ENCODE measurements at places on chromosomes 11 and 22.

- DNase-seq = no peak
Observed at GRCh38 chr11:46293066-46293465, 15.6 kb downstream of the CREB3L1 start.

GRCh38 chr11:121555121-121555520 is 102.4 kb upstream of the SORL1-AS1 start:
- no peak for DNase-seq

DNA sequence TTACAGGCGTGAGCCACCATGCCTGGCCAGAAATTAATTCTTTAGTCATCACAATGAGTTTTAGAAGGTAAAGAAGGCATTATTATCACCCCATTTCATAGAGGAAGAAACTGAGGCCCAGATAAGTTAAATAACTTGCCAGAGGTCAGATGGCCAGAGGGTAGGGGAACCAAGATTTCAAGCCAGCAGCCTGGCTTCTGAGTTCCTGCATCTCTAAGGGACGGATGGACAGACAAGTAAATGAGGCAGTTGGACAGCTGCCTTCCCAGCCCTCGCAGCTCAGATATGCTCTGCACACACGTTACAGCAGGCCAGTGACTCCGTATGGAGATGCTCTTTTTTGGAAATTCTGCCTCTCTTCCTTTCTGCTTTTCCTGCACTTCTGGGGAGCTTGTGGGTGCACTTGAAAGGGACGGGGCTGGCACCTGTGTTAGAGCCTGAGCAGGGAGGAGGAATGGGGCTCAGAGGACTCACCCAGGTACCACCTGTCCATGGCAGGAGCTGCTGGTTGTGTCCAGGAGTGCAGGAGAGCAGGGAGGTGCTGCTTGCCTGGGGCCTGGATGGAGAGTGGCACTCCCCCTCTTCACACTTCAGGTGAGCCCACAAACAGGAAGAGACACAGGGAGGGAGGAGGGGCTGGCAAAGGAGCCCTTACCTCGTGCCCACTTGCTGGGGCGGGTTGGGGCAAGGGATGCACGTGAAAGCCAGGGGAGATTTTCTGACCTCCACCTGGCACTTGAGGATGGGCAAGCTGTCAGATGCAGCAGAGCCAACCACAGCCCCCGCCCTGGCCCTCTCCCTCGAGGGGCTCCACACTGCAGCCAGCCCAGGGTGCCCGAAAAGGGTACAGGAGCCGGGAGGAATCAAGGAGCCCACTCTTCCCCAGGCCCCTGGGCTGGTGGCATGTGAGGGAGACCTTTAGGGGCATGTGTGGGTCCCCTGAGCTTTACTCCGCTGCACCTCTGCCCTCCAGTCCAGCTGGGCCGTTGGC is 3.3 kb upstream of the FXYD2 start:
- DNase-seq = no peak

GRCh38 chr11:114416441-114416961 is 16.0 kb downstream of the RBM7 start:
- peak; percentile 21 for DNase-seq

- peak; percentile 18 for DNase-seq
Observed at GRCh38 chr11:88680806-88681205, 343.3 kb upstream of the CTSC start.

DNA sequence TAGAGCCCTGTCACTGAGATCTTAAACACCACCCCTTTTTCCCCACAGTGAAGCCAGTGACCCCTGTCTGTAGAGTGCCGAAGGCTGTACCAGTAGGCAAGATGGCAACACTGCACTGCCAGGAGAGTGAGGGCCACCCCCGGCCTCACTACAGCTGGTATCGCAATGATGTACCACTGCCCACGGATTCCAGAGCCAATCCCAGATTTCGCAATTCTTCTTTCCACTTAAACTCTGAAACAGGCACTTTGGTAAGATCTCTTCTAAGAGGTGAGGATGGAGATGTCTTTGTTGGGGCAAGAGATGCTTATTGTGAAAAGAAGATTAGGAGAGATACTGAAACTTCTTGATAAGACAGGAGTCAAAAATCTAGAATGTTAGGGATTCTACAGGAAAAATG is 75.9 kb downstream of the JAM3 start:
- DNase-seq = no peak

GRCh38 chr11:26849036-26849435 is 127.2 kb upstream of the SLC5A12 start:
- DNase-seq = no peak

DNA sequence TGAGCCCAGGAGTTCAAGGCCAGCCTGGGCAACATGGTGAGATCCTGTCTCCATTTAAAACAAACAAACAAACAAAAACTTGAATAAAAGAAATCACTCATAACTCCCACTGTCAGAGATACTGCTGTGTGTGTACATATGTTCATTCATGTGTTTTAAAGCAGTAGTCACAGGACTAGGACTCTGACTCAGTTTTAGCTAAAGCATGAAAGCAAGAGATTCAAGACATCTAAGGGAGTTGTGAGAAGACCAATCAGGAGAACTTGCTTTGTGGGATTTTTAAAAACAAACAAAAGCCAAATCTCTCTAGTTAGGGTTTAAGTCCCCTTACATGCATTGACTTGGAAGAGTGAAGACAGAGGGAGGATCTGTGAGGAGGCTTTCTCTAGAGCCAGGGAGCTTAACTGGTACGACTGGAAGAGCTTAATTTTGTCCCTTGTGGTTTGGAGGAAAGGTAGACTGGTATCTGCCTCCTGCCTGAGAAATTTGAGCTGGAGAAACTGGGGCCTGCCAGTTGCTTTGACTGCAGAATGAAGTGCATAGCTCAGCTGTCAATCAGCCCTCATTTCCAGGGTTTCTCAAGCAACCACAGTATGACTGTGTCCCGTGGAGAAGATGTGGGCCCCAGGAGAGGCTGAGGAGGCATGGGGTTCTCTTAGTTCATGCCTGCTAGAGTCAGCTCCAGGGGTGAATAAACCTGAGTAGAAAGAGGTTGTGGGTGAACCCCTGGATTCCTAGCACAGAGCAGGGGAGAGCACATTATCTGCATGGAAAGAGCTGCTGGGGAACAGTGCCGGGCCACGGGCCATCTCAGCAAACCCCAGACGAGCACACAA is 30.6 kb downstream of the EXPH5 start:
- no peak for DNase-seq

GRCh38 chr11:108865406-108865805 is 200.5 kb downstream of the DDX10 start:
- DNase-seq = no peak

DNA sequence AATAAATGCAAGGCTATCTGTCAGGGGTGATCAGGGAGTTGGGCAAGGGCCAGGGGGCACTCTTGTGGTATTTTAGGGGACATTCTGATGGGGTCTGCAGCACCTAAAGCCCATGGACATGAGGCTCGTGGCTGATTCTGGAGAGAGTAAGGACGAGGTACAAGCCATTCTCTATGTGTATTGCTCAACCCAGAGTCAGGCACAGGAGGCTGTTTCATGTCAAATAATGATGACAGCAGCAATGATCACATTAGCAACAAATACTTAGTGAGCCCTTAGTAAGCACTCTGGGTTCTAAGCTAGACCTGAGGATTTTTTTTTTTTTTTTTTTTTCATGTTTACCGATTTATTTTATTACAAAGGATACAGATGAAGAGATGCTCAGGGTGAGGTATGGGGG is 83.5 kb upstream of the THY1 start:
- no peak for DNase-seq

GRCh38 chr11:46661836-46662235 is 38.6 kb downstream of the ARHGAP1 start:
- no peak for DNase-seq

- DNase-seq = no peak
Observed at GRCh38 chr11:88689548-88690240, 352.2 kb upstream of the CTSC start.

DNA sequence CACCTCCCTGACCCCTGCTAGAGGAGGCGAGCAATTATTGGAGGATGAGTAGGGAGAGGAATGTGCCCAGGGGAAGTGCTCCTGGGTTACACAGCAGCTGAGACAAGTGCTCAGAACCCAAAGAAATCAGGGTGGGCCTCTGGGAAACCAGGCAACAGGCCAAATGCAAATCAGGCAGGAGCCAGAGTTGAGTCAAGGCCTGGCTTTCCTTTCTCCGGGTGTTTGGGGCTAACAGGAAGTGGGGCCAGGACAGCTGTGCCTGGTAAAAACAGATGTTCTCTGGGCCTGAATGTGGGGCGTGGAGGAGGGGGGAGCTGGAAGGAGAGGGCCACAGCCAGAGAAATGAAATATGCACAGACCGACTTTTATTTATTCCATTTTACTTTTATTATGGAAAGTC is 22.0 kb downstream of the MFNG start:
- DNase-seq = no peak

- DNase-seq = no peak
Observed at GRCh38 chr11:79198898-79199250, 242.0 kb downstream of the TENM4 start.

DNA sequence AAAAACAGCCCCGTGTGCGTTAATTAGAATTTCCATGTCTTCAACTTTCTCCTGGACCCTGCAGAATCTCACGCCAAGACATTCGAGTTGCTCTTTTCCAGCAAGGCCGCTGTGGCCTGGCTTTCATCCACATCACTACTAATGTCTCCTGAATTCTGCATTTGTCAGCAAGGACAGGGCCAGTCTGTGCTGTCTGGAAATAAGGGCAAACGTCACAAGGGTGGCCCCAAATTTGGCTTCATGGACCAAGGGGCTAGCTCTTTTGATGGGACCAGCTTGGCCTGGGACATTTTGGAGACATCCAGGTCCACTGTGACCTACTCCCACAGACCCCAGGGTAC is 33.4 kb downstream of the KCNQ1OT1 start:
- DNase-seq = no peak

GRCh38 chr11:100329352-100329751 is 357.7 kb upstream of the ARHGAP42 start:
- DNase-seq = no peak

- no peak for DNase-seq
Observed at GRCh38 chr11:45649544-45650165, 15.8 kb downstream of the CHST1 start.

DNA sequence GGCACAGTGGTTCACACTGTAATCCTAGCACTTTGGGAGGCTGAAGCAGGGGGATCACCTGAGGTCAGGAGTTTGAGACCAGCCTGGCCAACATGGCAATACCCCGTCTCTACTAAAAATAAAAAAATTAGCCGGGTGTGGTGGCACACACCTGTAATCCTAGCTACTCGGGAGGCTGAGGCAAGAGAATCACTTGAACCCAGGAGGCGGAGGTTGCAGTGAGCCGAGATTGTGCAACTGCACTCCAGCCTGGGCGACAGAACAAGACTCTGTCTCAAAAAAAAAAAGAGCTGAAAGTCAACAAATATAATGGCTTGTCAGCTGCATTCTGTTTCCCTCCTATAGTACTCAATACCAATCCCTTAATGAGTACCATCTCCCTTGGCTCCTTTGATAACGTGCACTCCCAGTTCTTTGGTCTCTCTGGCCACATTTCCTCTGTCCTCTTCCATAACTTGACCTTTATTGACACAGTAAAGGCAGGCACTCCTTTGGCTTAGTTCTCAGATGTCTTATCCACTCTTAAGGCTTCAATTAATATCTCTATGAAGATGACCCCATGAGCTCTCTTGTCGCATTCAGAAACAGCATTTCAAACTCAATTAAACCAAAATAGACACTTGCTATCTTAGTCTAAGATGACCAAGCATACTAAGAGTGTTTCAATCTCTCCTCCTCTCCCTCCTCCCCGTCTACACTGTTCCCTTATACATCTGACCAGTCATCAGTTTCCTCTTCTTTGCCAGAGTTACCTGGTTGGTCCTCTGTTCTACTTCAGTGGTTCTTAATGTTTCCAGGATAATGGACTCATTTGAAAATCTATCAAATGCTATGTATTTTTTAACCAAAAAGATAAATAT is 4.8 kb downstream of the MAPK1 start:
- no peak for DNase-seq

- DNase-seq = no peak
Observed at GRCh38 chr11:2769409-2770095, 69.8 kb upstream of the KCNQ1OT1 start.

DNA sequence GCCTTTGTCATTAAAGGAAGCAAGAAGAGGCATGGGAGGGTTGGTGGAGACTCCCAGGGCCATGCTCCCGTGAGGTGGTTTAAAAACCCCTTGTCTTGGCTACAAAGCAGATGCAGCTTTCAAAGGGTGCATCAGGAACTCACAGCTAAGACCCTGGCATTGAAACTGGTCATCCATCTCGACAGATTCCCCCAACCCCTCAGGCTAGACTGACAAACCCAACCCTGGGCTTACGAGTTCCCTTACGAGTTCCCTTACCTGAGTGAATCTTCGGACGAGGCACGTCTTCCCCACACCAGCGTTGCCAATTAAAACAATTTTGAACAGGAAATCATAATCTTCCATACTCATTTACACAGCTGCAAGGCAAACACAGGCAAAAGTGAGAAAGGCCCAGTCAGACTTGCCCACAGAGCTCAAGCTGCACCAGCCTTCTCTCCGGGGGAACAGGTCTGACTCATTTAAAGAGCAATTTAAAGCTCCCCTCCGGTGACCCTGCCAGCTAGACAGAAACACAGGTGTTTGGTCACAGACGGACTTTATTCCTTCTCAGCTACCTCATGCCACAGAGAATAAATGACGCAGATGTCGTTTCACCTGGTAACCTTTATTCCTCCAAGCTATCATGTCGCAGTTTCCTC is 74.6 kb downstream of the RAB30 start:
- no peak for DNase-seq

DNA sequence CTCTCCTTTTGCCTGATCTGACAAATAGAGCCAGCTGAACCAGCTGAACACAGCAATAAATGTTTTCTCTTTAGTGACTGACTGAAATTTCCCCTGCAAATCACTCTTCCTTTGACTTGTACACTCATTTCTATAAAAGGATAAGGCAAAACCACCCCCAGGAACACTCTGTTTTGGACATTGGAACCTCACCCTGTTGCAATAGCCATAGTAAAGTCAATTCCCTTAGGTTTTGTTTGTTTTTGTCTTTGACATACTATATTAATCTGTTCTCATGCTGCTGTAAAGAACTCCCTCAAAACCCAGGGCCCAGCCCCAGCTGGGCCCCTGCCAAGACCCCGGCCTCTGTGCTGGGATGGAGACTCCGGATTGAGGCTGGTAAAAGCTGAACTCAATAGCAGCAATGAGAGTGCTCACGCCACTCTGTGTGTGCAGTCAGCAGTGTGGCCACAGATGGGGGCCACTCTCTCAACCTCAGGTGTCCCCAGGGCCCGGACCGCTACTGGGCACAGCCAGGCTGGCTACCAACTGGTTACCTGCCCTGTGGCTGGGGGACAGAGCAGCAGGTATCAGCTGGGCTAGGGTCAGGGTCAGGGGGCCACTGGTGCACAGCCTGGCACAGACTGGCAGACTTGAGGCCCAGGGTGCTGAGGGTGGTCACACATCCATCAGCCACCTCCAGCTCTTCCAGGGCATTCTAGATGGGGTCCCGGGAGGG is 597.4 kb downstream of the LUZP2 start:
- DNase-seq = no peak
